ENCODE measurements at places on chromosomes 2 and 18. TPM values are rescaled to one million over a fixed set of nuclear protein-coding genes. Genes with fewer than 3 reads are reported as not detected.

- no peaks in the 10 kb centered on the region for H3K27me3 ChIP-seq
- peaks cover 5% of the 10 kb centered on the region for H3K4me1 ChIP-seq
- no peak for DNase-seq
- H3K36me3 ChIP-seq: no peaks in the 10 kb centered on the region
- H3K27ac ChIP-seq: no peak overlapping the region
- no peak overlapping the region for H3K4me3 ChIP-seq
Measured at GRCh38 chr2:149613704-149614103, 26.1 kb upstream of the MMADHC start.

- DNase-seq: no peak
- peaks cover 22% of the 10 kb centered on the region for H3K36me3 ChIP-seq
- H3K27ac ChIP-seq: no peak overlapping the region
- H3K27me3 ChIP-seq: no peaks in the 10 kb centered on the region
- no peaks in the 10 kb centered on the region for H3K4me1 ChIP-seq
Measured at GRCh38 chr2:239151201-239152131, 249.4 kb downstream of the HDAC4 start.

- no peaks in the 10 kb centered on the region for H3K27me3 ChIP-seq
- no peaks in the 10 kb centered on the region for H3K36me3 ChIP-seq
- no peak overlapping the region for H3K27ac ChIP-seq
- H3K4me3 ChIP-seq: no peak overlapping the region
- peaks cover 6% of the 10 kb centered on the region for H3K4me1 ChIP-seq
Measured at GRCh38 chr2:169131587-169132512, 62.5 kb downstream of the DHRS9 start.

DNA sequence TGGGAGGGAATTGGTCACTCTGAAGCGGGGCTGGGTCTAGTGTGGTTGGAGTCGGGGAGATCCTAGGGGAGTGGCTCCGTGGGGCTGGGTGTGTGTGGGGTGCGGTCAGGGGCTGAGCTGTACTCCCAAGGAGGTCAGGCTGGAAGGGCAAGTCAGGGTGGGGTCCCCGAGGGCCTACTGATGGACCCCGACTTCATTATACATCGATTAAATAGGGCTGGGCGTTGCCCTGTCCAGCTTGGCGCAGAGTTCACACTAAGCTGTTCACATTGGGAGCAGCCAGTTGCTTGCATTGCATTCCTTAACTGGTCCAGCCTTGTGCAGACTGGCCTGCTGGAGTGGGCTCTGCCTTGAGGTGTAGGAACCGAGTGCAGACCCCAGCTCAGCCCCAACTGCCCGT is 131.2 kb downstream of the ASB1 start:
- no peak overlapping the region for H3K4me3 ChIP-seq
- H3K27me3 ChIP-seq: no peaks in the 10 kb centered on the region
- H3K27ac ChIP-seq: no peak overlapping the region
- no peaks in the 10 kb centered on the region for H3K36me3 ChIP-seq
- peaks cover 7% of the 10 kb centered on the region for H3K4me1 ChIP-seq
- no peak for DNase-seq

- no peak for DNase-seq
- H3K4me3 ChIP-seq: no peak overlapping the region
- H3K27me3 ChIP-seq: no peaks in the 10 kb centered on the region
- no peaks in the 10 kb centered on the region for H3K4me1 ChIP-seq
Measured at GRCh38 chr2:128602038-128602698, 283.5 kb upstream of the HS6ST1 start.

DNA sequence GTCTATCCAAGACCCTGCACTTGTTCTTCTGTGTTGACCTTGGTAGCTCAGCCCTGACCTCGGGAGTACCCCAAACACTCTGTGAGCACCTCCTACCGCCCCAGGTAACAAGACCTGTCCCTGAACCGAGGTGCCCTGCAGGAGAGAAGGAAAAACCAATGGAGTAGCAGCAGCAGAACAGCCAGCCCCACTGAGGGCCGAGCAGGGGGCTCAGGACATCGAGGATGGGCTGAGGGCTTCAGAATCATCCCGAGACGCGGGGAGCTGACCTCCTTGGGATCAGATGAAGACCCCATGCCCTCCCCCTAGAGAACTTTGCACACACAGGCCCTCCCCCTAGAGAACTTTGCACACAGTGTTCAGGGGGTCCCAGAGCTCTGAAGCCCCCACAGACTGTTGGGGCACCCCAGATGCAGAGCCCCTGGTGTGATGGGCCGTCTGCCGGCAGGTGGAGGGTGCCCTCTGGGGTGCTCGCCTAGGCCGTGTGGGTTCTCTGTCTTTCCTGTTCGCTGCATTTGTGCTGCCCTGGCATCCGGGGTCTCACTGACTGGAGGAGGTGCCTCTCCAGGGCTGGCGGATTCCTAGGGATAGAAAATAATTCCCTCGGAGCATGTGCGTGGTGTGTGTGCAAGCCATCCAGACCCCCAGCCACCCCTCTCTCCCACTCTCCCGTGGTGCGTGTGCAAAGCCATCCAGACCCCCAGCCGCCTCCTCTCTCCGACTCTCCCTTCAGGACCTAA is 189.1 kb downstream of the TWIST2 start:
- H3K4me3 ChIP-seq: no peak overlapping the region
- no peaks in the 10 kb centered on the region for H3K4me1 ChIP-seq
- no peak overlapping the region for H3K27ac ChIP-seq
- DNase-seq: no peak
- no peaks in the 10 kb centered on the region for H3K36me3 ChIP-seq

The ARMC9 gene
- 34.5 TPM for total RNA-seq

The LYG2 gene
- not detected for total RNA-seq

The SALL3 gene
- total RNA-seq: 83.8 TPM
